CD4-positive, alpha-beta T cell treated with Interleukin-12 subunit alpha and Interleukin-12 subunit beta, for 1 hour (primary cell): ENCODE measurements at places on chromosomes 7 and 10.

DNA sequence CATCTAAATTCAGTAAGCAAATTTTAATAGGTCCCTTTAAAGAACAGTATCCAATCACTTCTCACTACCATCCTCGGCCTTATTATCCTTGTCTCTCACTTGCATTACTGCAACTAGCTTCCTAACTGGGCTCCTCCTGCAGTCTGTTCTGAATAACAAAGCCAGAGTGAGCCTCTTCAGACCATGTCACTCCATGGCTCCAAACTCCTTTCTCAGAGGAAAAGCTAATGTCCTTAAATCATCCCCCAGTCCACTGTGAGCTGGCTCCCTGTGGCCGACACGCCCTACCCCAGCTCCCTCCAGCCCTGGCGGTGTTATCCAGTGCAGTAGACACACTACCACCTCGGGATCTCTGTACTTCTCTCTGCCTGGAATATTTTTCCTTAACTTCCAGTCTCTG lies 80.0 kb downstream of the EPC1 start:
- DNase-seq, result no peak

DNA sequence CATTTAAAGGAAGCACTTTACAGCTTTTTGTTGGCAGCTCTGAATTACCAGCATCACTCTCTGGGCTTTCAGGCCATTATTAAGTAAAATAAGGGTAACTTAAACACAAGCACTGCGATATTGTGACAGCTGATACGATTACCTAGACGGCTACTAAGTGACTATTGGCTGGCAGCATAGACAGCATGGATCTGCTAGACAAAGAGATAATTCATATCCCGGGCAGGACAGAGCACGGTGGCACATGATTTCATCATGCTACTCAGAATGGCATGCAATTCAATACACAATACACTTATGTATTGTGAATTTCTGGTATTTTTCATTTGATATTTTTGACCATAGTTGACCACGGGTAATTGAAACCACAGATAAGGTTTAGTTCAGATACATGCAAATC lies 522.0 kb upstream of the LRRN3 start:
- no peak for DNase-seq

GRCh38 chr10:378930-379704 lies 243.9 kb downstream of the ZMYND11 start:
- DNase-seq, result no peak

DNA sequence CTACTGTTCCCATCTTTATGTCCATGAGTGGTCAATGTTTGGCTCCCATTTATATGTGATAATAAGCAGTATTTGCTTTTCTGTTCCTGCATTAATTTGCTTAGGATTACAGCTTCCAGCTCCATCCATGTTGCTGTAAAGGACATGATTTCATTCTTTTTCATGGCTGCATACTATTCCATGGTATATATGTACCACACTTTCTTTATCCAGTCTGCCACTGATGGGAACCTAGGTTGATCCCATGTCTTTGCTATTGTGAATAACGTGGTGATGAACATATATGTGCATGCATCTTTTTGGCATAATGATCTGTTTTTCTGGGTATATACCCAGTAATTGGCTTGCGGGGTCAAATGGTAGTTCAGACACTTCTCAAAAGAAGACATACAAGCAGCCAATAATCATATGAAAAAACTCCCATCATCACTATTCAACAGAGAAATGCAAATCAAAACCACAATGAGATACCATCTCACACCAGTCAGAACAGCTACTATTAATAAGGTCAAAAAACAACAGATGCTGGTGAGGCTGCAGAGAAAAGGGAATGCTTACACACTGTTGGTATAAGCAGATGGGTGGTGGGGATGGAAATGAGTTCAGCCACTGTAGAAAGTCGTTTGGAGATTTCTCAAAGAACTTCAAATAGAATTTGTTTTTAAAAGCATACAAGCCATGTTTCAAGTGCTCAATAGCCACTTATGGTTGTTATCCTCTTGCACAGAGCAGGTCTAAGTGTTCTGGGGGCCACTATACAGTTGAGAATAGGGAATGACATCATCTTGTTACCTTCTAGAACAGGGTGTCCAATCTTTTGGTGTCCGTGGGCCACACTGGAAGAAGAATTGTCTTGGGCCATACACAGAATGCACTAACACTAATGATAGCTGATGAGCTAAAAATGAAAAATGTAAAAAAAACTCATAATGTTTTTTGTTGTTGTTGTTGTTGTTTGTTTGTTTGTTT lies 23.2 kb upstream of the SDK1 start:
- DNase-seq, result no peak

- DNase-seq, result peak; percentile 60
Measured at GRCh38 chr7:87216701-87217508, 2.6 kb downstream of the TMEM243 start.

- peak; percentile 55 for DNase-seq
Measured at GRCh38 chr10:70331486-70332268, 47.9 kb upstream of the NPFFR1 start.

DNA sequence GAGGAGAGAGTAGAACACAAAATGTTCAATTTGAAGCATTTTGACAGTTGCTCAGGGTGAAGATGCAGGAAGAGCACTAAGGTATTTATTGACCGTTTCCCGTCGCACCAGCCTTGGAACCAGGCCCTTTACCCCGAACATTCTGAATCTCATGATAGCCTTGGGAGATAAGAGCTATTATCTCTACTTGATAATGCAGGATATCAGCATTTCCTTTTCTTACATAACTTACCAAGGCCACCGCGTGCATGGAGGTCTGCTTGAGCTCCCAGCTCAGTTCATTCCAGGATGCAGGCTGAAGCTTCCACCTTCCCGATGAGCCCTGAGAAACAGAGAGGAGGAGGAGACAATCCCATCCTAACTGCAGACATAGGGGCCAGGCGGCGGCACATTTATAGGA lies 324.2 kb upstream of the COBL start:
- no peak for DNase-seq

GRCh38 chr10:69234447-69234846 lies 14.3 kb downstream of the HKDC1 start:
- no peak for DNase-seq

DNA sequence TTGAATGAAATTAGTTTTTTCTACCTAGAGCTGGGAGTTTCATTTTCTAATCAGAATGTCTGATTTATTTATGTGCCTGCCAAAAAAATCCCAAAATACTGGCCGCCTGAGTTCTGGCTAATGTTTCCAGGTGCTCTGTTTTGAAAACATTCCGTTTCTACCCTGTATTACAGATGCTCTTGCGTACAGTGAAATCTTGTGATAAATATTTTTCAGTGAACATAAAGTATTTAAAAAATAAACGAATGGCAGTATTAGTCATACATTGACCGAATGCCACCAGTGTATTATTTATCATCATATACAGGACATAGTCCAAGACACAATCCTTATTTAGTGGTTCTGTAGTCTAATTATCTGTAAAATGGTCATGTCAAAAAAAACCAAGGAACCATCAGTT lies 102.8 kb downstream of the KAT6B start:
- DNase-seq, result no peak

GRCh38 chr7:104772405-104773345 lies 241.3 kb upstream of the KMT2E start:
- DNase-seq, result no peak

DNA sequence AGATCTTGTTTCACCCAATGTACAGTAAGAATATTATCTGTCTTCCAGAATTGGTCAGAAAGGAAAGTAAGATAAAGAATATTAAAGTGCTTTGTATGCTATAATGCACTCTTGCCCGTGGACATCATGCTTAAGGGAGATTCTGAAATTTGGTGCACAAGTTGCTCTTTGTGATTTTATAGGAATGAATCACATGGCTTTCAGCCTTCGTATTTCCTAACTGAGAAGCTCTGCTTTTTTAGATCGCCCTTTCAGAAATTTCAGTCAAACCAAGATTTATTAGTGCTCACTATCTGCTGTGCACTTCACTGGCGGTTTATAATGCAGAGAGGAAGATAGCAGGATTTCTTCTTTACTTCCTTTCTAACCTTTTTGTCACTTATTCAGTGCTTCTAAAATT lies 1248.5 kb upstream of the LRRN3 start:
- no peak for DNase-seq

- no peak for DNase-seq
Measured at GRCh38 chr10:25954851-25955250, 20.8 kb downstream of the MYO3A start.
